ENCODE measurements at places on chromosomes 6 and 20.

GRCh38 chr20:45905505-45906079, 6.4 kb downstream of the PLTP start:
- DNase-seq = no peak

GRCh38 chr20:58432186-58432954, 43.3 kb downstream of the VAPB start:
- DNase-seq = no peak

- no peak for DNase-seq
Measured at GRCh38 chr6:86192123-86192522, 549.4 kb upstream of the SYNCRIP start.

DNA sequence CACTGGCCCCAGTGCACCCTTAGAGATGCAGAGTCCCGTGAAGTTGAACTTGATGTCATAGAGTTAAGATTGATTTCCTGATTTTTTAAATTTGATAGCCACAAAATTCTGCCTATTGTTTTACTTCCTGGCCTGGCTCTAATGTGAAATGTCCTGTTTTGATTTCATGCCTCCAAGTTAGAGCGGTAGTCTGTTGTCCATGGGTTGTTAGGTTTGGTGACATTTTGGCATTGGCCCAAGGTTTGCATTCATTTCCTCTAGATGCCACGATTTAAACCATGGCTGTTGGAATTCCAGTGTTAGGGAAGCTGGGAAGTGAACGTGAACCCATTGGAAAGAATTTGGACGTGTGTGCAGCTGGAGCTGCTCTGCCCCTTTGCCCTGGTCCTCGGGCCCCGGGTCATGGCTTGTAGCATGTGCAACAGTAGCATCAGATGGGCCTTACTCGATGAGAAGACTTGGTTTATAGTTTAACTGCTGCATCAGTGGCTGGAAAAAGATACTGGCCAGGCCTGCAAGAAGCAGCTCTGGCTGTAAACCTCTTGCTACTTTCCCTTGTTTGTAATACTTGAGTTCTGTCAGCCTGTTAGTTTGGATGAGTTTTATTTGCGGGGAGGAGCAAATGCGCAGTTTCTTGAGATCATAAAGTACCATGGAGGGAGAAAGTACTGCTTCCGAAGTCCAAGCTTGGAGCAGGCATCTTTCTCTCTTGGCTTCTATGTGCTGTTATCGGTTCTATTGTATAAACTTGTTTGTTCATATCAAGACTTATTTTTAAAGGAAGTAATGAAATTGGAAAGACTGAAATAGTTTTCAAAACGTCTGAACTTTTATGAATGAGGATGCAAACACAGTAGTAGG, 121.4 kb upstream of the CLDN20 start:
- no peak for DNase-seq

- no peak for DNase-seq
Measured at GRCh38 chr6:101393829-101394251, 332 bp downstream of the GRIK2 start.

GRCh38 chr20:1491281-1491840, at the start of gene SIRPB2:
SIRPB2 (minus strand) TSS chr20:1491420; CDS start chr20:1491359, 61 bp downstream.
- DNase-seq = no peak

DNA sequence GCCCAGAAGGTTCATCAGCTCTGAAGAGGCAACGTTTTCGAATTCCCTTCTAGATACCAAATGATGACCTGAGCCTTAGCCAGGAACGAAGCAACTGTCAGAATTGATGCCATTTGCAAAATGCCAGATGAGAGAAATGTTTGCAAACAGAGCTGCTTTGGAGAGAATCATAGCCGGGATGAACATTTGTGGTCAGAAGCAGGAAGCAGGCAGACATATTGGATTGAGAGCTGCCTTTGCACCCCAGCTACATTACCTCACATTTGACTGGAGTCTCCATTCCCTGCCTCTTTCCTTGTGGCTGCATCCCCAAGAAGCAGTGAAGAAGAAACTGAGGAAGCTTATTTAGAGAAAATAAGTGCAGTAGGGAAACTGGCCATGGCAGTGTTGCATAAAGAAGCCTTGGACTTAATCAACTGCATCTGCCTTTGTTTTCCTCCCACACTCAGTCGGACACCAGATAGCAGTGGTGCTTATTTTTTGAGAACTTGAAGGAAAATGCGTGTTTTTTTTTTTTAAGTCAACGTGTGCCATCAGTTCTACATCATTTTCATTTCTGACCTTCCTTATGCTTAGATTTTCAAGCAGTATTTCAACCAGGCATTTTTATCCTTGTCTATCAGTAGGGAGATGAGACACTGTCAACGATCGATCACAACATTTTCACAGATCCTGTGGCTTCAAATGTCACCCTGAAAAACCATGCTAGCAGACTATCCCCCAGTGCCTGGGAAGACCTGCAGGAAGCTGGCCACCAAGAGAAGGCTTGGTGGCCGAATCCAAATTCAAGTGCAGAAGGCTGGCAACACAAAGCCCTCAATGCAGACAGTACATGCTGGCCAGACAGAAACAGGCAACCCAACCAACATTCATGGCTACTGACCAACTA, 541.2 kb upstream of the JARID2 start:
- DNase-seq = no peak

DNA sequence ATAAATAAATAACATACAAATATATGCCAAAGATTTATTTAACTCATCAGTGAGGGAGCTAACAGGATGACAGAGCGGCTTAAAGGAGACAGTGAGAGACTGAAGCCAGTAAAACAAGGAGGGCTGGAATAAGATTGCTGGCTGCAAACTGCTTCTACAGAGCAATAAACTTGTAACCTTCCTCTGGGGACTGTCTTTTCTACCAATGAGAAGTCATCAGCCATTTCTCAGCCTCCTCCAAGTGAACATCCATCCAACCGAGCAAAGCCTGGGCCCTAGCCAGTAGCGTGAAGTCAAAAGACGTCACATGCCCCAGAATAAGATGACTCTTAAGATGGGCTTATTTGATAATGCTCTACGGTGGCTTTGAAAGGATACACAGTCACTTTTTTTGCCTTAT, 42.5 kb downstream of the CPXM1 start:
- DNase-seq = no peak

DNA sequence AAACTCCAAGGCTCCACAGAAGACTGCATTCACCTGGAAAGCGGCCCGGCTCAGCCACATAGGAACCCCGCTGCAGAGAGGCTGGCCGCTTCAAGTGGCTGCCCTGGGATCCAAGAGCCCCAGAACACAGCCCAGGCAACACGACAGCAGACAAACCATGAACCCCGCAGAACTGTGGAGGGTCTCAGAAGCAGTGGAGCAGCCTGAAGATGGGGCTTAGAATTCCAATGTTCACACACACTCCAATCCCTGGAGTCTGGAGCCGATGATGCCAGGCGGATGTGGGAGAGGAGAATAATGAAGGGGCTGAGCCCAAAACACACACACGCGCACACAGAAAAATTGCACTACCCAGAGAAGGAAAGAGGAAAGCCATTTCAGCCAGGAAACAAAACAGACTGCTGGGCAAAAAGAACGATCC, 52.4 kb downstream of the NINL start:
- no peak for DNase-seq

DNA sequence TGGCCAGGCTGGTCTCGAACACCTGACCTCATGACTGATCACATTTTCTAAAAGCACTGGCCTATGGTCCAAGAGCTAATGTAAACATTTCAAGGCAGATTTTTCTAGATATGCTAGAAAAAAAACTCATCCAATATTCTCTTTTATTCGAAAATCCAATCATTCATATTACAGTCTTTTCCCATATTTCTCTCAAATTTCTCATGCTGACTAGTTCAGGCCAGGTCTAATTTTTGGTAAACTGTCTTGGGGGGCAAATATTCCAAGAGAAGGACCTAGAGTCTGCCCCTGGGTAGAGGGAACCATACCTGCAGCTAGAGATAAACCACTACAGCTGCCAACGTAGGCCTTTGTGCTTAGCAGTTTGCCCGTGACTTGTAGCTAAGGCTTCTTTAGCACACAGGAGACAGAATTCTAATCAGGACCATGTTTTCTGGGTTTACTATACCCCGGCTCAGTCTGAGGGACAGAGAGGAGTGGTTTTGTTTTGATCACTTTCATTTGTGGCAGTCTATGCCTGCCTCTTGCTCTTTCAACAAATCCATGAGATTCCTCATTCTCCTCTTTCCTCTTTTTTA, 71.8 kb upstream of the CITED2 start:
- no peak for DNase-seq

DNA sequence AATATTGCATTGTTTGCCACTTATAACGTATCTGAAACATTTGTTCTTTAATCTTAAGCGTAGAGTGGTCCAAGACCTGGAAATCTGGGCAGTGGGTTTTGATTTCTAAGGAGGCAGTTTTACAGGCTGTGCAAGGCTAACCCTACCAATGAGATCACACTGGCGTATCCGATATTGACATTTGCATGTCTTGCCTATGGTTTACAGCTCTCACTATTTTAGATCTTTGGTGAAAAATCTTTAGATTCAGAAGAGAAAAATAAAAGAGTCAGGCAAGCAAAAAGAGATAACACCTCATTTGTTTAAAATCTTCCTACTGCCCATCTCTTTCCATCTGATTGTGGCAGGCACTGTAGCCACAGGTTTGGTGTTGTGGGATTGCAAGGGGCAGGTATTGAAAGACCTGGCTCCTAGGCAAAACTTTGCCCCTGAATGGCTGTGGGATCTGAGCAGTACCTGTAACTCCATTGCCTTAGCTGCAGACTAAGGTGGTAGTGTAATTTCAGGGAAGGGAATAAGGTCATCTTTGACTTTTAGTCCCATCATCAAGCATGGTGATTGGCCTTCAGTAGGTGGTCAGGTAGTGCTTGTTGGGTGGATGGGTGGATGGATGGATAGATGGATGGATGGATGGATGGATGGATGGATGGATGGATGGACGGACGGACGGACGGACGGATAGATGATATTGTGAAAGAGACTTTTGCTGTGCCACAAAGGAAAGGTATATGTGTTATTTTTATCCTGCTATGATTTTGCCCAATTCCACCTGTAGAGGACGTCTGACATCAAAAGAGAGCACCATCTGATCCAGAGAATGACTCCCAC, 1.9 kb downstream of the TNFAIP3 start:
- DNase-seq = no peak

- no peak for DNase-seq
Measured at GRCh38 chr20:59939879-59940128, 301 bp downstream of the PPP1R3D start.

DNA sequence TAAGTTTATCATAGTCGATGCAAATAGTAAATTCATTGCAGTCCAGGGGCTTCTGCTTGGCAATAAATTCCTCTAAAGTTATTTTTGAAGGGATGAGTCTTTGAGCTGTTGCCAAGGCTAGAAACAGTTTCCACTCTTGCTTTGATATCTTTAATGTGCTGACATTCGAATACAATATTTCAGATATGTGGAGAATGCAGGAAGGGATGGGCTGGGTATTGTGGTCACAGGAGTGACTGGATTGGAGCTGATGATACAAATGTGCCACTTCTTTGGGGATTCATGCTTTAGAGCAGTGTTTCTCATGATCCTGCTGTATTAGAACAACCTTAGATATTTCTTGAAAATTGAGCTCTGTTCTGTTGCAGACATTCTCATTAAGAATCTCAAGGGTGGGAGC, 139.0 kb downstream of the PRDM13 start:
- no peak for DNase-seq

- no peak for DNase-seq
Measured at GRCh38 chr6:74645108-74645849, 560.6 kb downstream of the COL12A1 start.

GRCh38 chr6:157267654-157268053, 55.7 kb downstream of the TMEM242 start:
- no peak for DNase-seq

GRCh38 chr6:134515986-134516385, 198.1 kb upstream of the SGK1 start:
- no peak for DNase-seq

DNA sequence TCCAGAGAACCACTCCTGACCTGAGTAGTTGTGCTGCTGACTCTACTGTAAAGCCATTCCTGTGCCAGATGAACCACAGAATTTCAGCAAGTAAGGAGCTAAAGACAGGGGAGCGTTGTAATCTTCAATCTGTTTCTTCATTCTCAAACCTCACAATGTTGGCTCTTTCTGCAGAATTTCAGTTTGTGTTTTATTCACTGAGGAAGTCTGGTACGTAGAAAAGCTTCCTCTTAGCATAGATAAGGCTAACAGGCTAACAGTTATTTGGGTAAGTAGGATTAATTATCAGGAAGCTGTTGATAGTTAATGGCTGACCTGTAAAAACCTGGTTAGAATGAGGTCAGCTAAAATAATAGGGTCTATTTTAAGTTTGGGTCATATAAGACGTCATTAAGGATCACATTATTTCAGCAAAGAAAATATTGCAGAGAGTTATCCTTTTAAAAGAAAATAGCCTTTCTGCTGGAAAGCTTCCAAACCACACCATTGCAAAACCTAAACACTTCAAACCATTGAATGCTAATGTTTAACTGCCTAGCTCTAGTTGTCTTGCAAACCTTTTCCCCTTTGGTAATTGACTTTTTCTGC, 14.1 kb upstream of the TENT5A start:
- DNase-seq = peak; percentile 68

GRCh38 chr6:32095338-32096086, 13.6 kb downstream of the TNXB start:
- no peak for DNase-seq

DNA sequence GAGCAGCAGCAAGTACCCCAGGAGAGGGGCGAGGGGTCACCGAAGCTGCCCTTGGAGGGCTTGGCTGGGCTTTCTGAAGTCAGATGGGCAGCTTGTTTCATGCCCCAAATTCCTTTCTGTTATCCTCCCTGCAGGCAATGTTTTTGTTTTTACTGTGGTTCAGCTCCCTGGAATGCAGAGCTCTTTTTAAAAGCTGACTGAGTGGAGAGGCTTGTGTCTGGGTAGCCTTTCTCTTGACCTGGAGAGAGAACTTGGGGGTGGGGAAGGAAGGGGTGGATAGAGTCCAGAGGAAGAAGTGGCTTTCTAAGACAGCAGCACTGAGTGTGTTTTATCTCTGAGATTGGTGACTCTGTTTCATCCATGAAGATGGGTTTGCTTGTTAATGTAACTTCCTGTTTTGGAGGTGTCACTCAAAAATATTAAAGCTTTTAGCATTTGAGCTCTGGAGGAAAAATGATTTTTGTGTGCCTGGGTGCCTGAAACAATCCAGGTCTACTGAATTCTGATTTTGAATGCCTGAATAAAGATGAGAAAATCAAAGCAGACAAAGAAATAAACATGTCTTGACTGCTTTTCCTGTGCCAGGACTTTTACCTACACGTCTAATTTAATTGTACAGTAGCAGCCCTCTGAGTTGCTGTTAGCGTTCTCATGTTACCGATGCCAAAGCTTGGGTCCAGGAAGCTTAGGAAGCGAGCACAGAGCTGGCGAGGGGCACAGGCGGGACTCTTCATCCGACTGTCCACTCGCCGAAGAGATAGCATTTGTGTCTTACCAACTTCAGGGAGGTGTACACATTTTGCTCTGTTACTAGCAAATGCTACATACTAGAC, 78.2 kb upstream of the EEF1E1 start:
- DNase-seq = no peak
